SIG-M5 (cell line): ENCODE measurements at places on chromosomes 6 and 20.

DNA sequence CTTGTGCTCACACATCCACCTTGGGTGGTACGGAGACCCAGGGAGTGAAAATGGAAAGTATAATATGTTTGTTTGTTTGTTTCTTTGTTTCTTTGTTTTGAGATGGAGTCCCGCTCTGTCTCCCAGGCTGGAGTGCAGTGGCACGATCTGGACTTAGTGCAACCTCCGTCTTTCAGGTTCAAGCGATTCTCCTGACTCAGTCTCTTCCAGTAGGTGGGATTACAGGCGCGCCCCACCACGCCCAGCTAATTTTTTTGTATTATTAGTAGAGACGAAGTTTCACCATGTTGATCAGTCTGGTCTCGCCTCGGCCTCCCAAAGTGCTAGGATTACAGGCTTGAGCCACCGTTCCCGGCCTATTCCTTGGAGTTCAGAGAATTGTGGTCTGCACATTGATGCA lies 115.4 kb downstream of the TRIM27 start:
- no peak for DNase-seq

- DNase-seq, result no peak
Observed at GRCh38 chr6:13544454-13545186, 29.8 kb upstream of the SIRT5 start.

GRCh38 chr20:13865156-13865555 lies 80.3 kb downstream of the NDUFAF5 start:
- DNase-seq, result no peak

DNA sequence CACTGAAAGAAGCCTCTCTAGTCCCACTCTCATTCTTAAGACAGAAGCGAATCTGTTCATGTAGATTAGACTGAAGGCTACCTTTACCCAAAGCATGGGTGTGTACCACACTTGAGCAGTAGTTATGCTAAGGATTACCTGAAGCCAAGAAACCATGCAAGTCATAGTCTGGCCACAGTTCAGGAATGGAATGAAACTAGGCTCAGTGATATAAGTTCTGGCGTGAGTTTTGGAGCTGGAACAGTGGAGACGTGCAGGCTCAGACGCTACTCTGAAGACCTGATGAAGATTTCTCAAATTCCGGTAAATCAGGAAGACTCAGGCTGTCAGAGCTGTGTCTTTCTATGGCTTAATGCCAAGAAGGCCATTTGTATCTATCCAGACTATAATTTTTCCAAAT lies 219.9 kb downstream of the HDGFL1 start:
- no peak for DNase-seq

GRCh38 chr6:81708113-81708699 lies 44.3 kb downstream of the TENT5A start:
- DNase-seq, result no peak

DNA sequence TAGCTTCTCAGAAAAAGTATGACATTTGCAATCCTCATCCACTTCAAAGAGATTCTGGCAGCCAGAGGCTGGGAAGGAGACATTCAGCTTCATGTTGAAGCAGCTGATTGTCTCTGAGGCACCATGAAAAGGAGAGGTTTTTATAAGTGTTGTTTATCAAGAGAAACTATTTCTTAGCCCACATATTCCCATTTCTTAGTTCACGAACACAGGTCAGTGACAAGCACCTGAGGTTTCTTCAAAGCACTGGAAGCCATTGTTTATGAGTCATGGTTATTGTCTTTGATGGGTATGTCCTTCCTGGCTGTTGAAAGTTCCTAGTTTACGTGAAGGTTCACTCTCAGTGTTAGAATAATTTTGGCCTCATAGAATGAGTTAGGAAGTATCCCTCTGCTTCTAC lies 3.0 kb upstream of the DDX43 start:
- no peak for DNase-seq

GRCh38 chr6:150491131-150491810 lies 108.4 kb upstream of the PLEKHG1 start:
- DNase-seq, result no peak

GRCh38 chr6:56798163-56798562 lies 155.5 kb upstream of the DST start:
- no peak for DNase-seq

DNA sequence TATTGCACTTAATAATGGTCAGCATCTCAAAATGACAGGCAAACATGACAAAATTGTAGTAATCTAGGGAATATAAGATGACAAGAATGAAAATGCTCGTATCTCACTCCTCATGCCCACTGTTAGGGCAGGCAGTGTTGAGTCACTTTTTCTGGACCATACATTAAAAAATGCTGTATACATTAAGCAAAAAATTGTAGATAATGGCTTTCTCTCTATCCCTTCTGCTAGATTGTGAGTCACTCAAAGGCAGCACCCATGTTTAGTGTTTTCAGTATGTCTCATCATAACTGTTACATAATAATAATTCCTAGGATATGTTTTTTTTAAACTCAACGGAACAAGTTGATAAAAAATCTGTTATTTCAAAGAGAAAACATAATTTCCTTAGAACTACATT lies 199.3 kb downstream of the TENT5A start:
- DNase-seq, result no peak
